ENCODE measurements at places on chromosomes 4 and X.

DNA sequence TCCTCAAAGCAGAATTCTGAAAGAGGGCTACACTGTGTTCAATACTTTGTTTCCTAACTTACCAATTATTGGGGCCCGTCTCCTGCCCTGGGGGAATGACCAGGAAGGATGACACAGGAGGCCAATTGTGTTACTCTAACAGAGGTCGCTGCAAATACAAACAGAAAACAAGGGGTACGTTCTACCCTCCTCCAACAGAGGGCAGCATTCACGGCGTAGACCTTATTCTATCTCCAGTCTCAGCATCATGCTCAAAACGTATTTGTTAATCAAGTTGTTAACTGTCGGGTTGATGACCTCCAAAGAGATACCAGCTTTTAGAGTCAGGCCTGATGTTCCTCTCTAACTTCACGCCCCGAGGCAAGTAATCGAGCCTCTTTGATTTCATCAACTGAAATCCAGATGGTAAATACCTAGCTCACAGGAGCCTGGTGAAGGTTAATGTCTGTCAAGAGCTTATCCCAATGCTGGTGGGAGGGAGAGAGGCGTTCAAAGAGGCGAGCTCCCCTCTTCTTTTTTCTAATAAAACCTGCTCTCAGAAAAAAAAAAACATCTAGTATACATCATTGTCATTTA, 181.0 kb upstream of the KCNIP4 start:
- DNase-seq = no peak

GRCh38 chrX:10750581-10750980, 130.2 kb upstream of the MID1 start:
- DNase-seq = no peak

DNA sequence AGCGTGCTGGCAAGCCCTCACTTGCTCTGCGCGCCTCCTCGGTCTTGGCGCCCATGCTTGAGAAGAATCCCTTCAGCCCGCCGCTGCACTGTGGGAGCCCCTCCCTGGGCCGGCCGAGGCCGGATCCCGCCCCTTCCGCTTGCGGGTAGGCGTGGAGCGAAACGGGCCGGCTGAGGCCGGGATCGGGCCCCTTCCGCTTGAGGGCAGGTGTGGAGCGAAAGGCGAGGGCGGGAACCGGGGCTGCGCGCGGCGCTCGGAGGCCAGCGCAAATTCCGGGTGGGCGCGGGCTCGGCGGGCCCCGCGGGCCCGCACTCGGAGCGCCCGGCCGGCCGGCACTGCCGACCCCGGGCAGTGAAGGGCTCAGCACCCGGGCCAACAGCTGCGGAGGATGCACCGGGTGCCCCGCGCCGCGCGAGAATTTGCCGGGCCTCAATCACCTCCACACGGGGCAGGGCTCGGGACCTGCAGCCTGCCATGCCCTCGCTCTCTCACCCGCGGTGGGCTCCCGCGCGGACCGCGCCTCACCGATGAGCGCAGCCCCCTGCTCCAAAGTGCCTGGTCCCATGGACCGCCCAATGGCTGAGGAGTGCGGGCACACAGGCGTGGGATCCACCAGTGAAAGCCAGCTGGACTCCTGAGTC, 58.1 kb upstream of the GBA3 start:
- DNase-seq = no peak

GRCh38 chr4:68249434-68249833, 3.9 kb upstream of the TMPRSS11B start:
- no peak for DNase-seq

GRCh38 chrX:17679820-17680219, 57.5 kb upstream of the SCML1 start:
- no peak for DNase-seq

DNA sequence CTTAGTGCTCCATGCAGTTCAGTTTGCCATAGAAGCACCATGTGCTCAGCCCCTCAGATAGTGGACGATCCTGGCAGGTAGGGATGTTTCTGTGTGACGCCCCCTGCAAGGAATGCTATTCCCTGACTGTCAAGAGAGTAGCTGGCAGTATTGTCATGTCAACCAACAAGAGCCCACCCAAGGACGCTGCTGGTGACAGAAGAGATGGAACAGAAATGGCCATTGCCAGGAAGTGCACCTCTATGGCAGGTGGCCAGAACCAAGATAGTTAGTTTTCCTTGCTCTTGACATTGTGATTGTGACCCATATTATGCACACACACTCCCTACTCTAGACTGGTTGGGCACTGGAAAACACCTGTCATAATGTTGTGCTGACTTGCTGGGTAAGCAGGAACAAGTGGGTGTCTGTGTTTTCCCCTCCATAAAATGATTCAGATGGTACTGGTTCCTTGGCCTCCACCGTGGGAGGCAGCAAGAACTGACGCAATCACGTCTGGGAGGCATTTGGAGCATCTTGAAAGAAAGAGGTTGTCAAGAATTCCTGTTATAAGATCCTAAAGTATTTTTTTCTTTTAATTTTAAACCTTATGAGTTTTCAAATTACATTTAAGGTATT, 507.9 kb downstream of the MID1IP1 start:
- no peak for DNase-seq

DNA sequence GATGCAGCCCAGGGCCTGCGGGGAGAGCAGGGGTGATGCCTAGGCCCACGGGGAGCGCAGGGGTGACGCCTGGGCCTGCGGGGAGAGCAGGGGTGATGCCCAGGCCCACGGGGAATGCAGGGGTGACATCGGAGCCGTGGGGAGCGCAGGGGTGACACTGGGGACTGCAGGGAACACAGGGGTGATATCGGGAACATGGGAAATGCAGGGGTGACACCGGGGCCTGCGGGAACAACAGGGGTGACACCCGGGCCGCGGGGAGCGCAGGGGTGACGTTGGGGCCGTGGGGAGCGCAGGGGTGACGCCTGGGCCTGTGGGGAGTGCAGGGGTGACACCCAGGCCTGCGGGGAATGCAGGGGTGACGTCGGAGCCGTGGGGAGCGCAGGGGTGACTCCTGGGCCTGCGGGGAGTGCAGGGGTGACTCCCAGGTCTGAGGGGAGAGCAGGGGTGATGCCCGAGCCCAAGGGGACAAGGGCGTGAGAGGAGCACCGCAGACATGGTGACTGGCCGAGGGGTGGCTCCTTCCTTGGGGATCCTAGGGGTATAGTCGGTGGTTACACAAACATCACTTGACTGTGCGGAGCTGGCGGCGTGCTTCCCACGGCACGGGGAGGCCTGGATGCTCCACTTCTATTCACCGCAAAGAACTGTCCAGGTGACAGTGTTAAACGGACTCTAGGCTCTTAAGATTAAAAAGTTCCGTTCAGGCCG, 38.0 kb downstream of the GAK start:
- no peak for DNase-seq

DNA sequence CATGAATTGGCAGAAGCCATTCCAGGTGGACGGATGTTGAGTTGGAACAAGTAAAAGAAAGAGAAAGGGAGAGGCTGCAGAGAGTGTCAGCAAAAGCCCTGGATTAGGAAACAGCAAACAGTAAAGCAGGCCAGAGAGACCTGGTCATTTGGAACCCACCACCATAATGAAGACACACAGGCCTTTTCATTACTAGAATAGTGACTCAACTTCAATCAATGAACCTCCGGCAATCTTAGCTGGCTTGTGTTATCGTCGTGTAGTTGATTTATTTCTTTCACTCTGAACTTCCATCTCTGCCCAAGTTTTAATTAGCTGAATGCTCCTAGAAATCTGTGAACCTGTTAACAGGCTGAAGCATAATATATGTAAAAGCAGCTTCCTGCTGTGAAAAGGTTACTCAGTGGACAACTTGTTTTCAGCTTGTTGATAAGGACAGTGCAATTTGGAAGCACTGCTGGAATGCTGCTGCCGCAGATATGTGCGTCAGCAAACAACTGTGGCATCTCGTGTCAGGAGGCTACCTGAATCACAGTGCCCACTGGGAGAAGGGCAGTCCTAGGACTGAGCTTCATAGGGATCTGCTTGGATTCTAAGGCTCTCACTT, 68.8 kb downstream of the SPANXN4 start:
- no peak for DNase-seq
